ENCODE measurements at places on chromosomes 16 and 17.
A peak's percentile ranks its signal among the peaks of the same experiment; 100 is the strongest.

- no peak for DNase-seq
Measured at GRCh38 chr16:27945233-27945973, 118.1 kb downstream of the GSG1L start.

GRCh38 chr16:49795513-49795912 is 60.4 kb downstream of the ZNF423 start:
- DNase-seq: no peak

- DNase-seq: no peak
Measured at GRCh38 chr17:8210761-8211458, 535 bp upstream of the AURKB start.

DNA sequence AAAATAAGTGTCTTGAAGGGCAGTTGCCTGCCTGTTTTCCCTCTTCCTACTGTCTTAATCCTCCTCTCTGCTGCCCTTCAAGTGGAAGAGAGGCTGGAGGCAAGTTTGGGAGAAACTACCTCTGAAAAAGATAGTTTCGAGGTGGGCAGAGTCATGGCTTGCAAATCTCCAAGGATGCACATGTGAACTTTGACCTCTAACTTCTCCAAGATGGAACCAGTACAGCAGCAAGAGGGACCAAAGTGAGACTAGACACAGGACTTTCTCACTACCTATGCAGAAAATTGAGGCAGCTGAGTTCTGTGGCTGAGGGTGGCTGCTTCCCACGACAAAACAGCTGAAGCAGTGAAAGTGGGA is 887 bp upstream of the KCNH4 start:
- DNase-seq: no peak

GRCh38 chr16:46787909-46788308 is 39.8 kb upstream of the MYLK3 start:
- no peak for DNase-seq

DNA sequence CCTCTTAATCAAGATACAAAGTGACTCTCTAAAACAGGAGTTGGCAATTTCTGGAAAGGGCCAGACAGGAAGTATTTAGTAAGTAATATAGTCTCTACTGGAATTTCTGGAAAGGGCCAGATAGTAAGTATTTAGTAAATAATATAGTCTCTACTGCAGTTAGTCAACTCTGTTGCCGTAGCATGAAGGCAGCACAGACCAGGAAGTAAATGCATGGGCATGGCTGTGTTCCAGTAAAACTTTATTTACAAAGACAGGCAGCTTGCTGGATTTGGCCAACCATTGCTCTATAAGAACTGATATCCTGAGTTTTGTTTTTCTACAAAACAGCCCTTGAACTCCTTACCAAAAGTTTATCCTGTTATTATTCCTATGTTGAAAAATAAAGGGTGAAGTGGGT is 16.9 kb downstream of the LDAF1 start:
- DNase-seq: no peak

DNA sequence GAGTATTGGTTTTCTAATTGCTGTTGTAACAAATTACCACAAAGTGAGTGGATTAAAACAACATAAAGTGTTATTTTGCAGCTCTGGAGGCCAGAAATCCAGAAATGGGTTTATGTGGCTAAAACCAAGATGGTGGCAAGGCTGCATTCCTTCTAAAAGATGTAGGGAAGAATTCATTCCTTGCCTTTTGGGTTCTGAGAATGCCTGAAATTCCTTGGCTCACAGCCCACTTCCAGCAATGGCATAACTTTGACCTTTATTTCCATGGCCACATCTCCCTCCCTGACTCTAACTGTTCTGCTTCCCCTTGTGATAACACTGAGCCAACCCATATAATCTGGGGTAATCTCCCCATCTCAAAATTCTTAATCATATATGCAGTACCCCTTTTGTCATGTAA is 269.6 kb upstream of the RPL38 start:
- no peak for DNase-seq

DNA sequence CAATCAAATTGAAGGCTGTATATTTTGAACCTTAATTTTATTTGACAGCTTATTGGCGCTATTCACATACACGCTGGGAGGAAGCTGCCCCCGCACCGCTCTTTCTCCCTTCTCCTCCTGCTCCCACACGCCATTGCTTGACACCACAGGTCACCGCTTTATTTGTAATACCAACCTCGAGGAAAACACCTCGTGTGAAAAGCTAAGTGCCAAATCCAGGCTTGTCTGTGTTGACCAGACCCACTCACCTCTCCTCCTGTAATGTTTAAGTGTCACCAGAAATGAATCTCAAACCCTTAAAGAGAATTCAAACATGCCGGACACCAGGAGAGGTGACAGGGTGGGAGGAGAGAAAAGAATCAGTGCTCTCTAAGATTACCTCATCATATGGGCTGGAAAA is 331.4 kb downstream of the GRIN2A start:
- DNase-seq: no peak

DNA sequence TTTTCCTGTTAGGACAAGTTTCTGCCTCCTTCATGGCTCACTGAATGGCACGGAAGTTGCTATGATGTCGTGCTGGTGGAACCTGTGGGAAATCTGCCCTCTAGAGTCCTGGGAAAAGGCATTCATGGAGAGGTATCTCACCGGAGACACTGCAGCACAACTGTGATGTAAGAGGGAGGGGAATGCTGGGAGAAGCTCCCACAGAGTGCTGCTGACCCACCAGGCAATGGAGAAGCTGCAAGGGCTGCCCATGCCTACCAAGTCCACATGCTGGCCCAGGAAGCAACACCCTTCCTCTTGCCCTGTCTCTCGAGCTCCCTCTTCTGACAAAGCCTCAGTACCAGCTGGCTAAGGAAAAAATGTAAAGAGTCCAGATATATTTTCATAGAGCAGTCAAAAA is 45.2 kb upstream of the SLC5A11 start:
- no peak for DNase-seq

DNA sequence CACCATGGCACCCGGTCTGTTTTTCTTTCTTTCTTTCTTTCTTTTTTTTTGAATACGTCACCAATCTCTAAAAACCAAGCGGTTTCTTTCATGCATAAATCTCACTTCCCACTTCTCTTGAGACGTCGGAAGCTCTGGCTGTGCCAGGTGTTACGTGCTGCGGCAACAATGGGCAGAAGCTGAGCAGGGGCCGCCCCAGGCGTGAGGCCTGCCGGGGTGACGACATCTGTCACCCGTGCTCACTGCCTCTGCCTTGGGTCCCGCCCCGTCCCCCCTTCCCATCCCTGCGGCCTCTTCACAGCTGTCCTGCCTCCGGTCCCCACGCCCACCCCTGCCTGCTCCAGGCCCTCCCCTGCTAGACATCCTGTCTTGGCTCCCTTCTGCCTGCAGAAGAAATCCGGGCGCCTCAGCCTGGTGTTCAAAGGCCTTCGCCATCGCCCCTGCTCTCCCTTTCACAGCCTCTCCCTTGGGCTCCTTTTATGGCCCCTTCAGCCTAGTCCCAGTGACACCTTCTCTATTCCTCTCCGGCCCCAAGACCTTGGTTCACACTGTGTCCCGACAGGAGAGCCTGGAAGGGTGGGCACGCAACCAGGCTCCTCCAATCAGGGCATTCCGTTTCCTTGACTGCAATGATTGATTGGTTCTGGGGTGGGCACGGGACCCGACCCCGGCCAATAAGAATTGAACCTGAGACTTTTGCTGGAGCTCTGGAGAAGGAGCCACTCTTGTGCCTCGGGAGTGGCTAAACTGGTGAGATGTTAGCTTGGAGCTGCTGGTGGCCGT is 4.8 kb downstream of the P2RX1 start:
- peak; percentile 25 for DNase-seq

- no peak for DNase-seq
Measured at GRCh38 chr17:44045486-44045885, 21.0 kb downstream of the LSM12 start.

DNA sequence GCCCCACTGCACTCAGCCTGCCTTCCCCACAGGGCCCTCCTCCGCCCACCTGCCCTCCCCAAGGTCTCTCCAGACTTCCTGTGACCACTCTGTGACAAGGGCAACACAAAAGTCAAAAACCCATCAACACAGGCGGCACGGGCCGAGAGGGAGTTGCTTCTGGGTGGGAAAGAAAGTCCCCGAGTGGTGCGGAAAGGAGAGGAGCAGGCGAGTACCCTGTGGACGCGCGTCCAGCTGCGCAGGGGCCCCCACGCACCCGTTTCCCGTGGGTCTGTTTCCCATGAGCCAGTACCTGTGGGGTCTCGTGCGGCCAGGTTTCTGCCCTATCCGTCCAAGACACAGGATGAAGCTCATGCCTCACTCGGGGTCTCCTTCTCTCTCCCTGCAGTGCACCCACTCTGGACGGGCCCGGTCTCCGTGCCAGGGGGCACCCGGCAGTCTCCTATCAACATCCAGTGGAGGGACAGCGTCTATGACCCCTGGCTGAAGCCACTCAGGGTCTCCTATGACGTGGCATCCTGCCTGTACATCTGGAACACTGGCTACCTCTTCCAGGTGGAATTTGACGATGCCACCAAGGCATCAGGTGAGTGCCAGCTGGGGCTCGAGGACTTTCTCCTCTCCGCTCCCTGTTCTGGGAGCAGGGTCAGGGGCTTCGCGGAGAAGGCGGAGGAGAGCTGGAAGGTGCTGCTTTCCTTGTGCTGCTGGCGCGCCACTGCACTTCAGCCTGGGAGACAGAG is 12.2 kb downstream of the CD2BP2 start:
- DNase-seq: no peak

DNA sequence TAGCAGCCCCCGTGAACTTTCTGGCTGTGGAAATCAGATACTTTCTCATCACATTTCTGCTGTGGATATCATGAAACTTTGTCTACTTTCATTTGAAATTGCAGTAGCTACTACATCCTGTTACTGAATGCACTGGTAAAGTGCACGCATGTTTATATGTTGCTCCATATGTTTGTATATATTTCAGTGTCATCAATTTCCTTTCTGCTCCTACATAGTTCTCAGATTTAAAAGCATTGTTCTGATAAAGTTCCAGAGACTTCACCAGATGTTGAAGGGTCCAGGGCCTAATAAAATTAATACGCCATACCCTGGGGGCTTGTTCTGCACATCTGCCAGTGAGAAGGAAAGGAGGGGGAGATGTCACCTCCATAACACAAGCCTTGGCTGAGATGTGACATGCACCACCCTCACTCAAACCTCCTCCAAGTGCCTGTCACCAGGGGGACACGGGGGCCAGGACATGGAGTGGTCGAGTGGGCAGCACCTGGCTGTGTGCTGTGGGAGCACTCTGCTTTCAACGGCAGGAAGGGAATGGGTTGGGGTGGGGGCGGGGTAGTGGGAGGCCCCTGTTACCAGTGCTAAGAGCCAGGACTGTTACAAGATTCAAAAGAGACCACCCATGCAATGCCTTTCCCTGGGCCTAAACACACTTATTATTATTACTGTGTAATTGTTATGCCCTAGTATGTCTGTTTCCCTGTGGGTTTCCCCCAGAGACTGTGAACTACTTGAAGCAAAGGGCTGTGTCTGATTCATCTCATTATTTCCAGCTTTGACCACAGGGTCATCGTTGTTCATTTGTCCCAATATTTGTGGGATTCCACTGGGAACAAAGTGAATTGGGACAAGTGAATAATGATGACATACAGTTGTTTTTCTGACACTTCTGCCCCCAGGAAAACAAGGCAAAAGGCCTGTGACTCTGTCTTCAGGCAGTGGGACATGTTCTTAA is 193.4 kb downstream of the FOXL1 start:
- DNase-seq: no peak

- DNase-seq: no peak
Measured at GRCh38 chr16:729768-730665, 3.1 kb downstream of the HAGHL start.

DNA sequence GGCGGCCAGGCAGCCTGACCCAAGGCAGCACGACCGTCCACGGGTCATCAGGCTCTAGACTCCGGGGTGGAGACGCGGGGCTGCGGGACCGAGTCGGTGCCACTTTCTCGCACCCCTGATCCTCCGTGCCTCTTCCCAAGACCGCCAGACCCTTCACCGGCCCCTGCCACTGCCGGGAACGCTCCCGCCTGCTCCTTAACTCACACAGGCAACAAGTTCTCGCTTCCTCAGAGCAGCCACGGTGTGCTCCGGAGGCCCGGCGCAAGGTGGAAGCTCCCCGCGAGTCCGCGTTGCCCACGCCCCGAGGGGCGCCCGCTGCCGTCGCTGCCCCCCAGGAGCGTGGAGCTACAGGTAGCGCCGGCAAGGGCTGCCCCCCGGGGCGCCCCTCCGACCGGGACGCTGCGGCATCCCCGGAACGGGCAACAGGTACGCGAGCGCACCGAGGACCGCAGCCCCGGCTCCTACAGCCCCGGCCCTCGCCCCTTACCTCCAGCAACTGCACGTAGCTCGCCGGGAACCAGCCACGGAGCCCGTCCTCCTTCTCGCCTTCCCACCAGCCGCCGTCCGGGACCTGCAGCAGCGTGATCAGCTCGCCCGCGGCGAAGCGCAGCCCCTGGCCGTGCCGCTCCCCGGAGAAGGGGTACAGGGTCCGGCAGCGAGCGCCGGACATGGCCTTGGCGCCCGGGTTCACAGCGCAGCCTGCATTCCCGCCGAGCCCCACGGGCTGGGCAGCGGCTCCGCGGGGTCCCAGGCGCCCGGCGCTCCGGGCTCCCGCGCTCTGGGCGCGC is 491 bp downstream of the GAS7 start:
- DNase-seq: no peak

- DNase-seq: no peak
Measured at GRCh38 chr16:62105244-62105643, 69.0 kb upstream of the CDH8 start.

DNA sequence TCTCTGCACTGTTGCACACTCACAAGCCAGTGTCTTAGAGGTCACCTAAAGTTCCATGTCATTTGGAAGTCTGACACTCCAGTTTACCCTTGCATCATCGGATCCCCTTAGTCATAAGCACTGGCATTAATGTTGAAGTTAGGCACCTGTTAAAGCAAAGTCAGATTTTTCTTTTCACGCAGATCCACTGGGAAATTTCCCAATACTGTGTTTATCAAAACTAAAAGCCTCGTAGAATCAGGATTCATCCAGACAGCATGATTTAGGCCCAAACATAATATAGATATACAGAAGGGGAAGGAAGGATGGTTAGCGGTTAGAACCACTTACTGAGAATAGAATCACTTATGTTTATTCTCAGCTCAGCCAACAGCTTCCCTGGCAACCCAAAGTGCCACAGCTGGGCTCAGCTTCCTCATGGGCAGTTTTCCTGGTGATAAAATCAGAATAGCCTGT is 30.1 kb upstream of the HAPSTR1 start:
- DNase-seq: no peak

DNA sequence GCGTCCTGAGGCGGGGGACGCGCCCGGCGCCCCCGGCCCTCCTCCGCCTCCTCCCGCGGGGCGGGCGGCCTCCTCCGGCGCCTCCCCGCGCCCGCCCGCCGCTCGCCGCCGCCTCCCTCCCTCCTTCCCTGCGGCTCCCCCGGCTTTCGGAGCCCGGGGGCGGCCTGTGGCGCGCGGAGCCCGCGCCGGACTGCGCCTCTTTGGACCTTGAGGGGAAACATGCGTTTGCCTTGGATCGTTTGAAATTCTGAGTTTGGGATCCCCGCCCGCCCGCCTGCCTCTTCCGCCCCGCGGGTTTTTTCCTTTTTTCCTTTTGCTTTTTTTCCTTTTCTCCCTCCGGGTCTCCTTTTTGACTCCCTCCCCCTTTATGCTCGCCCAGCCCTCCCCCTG is 390 bp downstream of the ZNRF1 start:
- peak; percentile 27 for DNase-seq

Data from stimulated activated CD4-positive, alpha-beta T cell treated with anti-CD3 and anti-CD28 coated beads, Interleukin-15, amount 100 ng/mL, for 1 hour (primary cell).